ENCODE measurements at places on chromosomes 16 and 17. TPM values are rescaled to one million over a fixed set of nuclear protein-coding genes. Genes with fewer than 3 reads are reported as not detected.

Gene TMC8
- total RNA-seq = 0.20 TPM

Gene PLA2G15
- 16.4 TPM for total RNA-seq

Gene SAMD14
- 0.37 TPM for total RNA-seq

Gene SLFN13
- total RNA-seq = 5.2 TPM

Gene WNK4
- 1.2 TPM for total RNA-seq

Gene KANSL1
- total RNA-seq = 27.0 TPM

Gene DNAH9
- total RNA-seq = not detected

Gene IRX6
- total RNA-seq = not detected

Gene TRAF4
- 41.3 TPM for total RNA-seq

Gene CTRB2
- total RNA-seq = not detected

Gene ADAMTS18
- not detected for total RNA-seq

Gene ADAD2
- not detected for total RNA-seq

Gene MT1E
- total RNA-seq = not detected

Gene HP
- total RNA-seq = 0.51 TPM

Gene MMD
- 28.8 TPM for total RNA-seq

Gene CIBAR2
- not detected for total RNA-seq

Gene CLEC19A
- total RNA-seq = not detected

Gene MLKL
- 38.7 TPM for total RNA-seq

Gene SOST
- not detected for total RNA-seq

Gene MTSS2
- total RNA-seq = 40.4 TPM

Gene KRT16
- total RNA-seq = 0.38 TPM

Gene ZACN
- total RNA-seq = 0.18 TPM

Gene MED13
- 12.7 TPM for total RNA-seq

Gene LRRC37A2
- total RNA-seq = 3.8 TPM

Gene RND2
- total RNA-seq = 0.14 TPM

Gene ASPHD1
- 23.7 TPM for total RNA-seq

Gene ABCC12
- 0.20 TPM for total RNA-seq

Gene KRT20
- 0.61 TPM for total RNA-seq

Gene CDC27
- total RNA-seq = 84.3 TPM

Gene TSEN54
- total RNA-seq = 41.5 TPM

Gene EPOP
- 15.5 TPM for total RNA-seq

Gene C16orf46
- 0.87 TPM for total RNA-seq

Gene MT1H
- total RNA-seq = not detected

Gene NSMCE1
- total RNA-seq = 56.0 TPM

Gene CSH2
- total RNA-seq = not detected

Gene FASN
- total RNA-seq = 144 TPM

Gene TMC5
- total RNA-seq = 6.3 TPM

Gene TMEM106A
- total RNA-seq = 0.80 TPM

Gene KRT28
- total RNA-seq = not detected

Gene DNAI2
- total RNA-seq = not detected

Gene ZNF263
- 36.2 TPM for total RNA-seq

Gene CDH11
- total RNA-seq = 0.49 TPM

Gene HSF5
- not detected for total RNA-seq

Gene LRRC46
- 4.0 TPM for total RNA-seq

Gene OR3A2
- not detected for total RNA-seq

Gene C1QTNF8
- total RNA-seq = not detected

Gene ARHGDIG
- total RNA-seq = 3.2 TPM

Gene CD300LG
- not detected for total RNA-seq

Gene C17orf78
- total RNA-seq = not detected

Gene SLC38A10
- 80.3 TPM for total RNA-seq

Gene CCDC200
- total RNA-seq = not detected

Gene PHLPP2
- 9.8 TPM for total RNA-seq

Gene CX3CL1
- 0.19 TPM for total RNA-seq

Gene SHISA9
- not detected for total RNA-seq

Gene MMP28
- 8.4 TPM for total RNA-seq

Measured in A549 treated with ZK216348 at 1 μM for 4 hours (cell line).